HL-60 (cell line): ENCODE measurements at places on chromosomes 5 and 9.

GRCh38 chr5:81800797-81801196, 49.9 kb upstream of the SSBP2 start:
- no peak for DNase-seq

DNA sequence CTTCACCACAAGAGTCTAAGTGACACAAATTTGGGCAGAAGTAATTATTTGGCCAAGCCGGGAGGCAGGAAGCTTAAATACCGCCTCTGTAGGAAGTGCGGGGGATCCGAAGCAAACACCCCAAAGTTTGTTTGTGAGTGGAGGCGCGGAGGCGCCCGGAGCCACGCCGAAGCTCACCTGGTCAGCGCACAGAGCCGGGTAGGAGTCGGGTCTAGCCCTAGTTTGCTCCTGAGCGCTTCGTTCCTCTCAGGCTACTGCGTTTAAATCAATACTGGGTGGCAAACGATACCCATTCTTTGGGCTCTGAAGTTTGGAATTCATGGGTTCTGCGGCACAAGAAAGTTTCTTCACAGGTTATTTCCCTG, 855 bp downstream of the MCC start:
- no peak for DNase-seq

DNA sequence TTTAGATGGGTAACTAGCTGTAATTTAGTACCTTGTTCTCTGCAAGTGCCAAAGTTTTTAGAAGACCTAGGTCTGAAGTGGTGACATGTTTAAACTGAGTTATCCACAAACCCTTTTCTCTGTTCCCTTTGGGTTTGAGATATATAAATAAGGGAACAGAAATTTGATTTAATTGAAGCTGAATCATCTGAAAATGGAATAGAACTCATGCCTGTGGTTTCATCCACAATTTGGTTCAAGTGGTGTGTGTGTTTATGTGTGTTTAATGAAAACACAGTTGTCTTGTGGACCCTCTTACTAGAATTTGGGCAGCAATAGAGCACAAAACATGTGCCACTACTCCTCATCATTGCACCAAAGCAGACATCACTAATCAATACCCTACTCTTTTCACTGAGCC, 216.9 kb downstream of the GLIS3 start:
- DNase-seq, result no peak

DNA sequence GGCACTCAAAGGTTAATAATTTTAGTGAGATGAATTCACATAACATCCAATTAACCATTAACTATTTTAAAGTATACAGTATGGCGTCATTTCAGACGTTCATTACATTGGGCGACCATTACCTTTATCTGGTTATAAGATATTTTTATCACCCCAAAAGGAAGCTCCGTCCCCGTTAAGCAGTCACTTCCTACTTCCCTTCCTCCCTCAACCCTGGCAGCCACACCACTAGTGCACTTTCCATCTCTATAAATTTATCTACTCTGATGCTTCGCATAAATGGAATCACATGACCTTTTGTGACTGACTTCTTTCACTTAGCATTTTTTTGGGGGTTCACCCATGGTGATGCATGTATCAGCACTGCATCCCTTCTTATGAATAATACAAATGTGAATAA, 168.3 kb upstream of the PUM3 start:
- DNase-seq, result peak; percentile 35

- DNase-seq, result no peak
These were observed 1.7 kb upstream of the KLHL3 start for GRCh38 chr5:137737349-137738131.
